ENCODE measurements at places on chromosomes 12 and 14. TPM values are rescaled to one million over a fixed set of nuclear protein-coding genes. Genes with fewer than 3 reads are reported as not detected.

JPH4 gene
- total RNA-seq, result not detected

PLEK2 gene
- total RNA-seq, result 2.8 TPM

GRCh38 chr12:73665193-73665592 is 872.4 kb upstream of the ATXN7L3B start:
- DNase-seq, result no peak

DNA sequence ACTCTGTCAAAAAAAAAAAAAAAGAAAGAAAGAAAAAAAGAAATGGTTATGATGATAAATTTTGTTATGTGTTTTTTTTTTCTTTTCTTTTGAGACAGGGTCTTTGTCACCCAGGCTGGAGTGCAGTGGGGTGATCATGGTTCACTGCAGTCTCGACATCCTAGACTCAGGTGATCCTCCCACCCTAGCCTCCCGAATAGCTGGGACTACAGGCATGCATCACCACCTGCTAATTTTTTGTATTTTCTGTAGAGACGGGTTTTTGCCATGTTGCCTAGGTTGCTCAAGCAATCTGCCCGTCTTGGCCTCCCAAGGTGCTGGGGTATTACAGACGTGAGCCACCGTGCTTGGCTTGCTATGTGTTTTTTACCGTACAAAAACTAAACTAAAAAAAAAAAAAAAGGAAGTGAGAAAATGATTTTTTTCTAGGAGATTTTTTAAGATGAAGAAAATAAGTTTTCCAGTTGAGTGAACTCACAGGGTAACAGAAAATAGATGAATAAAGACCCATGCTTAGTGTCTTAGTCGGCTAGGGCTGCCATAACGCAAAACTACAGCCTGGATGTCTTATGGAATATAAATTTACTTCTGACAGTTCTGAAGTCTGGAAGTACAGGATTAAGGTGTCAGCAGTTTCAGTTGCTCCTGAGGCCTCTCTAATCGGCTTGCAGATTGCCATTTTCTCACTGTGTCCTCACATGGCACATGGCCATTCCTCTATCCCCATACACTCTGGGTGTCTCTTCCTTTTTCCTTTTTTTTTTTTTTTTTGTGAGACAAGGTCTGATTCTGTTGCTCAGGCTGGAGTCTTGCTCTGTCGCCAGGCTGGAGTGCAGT is 13.2 kb upstream of the APOF start:
- DNase-seq, result no peak

DNA sequence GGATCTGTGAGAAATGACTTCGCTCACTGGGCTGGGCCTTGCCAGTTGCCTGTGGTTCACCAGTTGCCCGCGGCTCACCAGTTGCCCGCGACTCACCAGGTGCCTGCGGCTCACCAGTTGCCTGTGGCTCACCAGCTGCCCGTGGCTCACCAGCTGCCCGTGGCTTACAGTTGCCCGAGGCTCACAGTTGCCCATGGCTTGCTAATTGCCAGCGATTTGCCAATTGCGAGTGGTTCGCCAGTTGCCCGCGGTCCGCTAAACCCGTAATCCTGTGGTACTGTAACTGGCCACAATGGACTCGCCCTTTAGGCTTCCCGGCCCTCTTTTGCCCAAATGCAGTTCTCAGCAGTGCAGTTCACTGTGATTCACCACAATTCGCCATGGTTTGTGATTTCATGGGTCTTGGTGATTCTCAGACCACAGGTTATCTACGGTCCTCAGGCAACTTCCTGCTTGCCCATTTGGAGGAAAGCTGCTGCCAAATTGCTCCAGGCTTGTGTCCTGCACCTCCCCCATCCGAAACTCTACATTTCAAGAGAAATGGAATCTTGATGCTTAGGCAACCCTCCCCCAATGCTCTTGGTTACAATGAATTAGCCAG is 15.0 kb upstream of the MEG3 start:
- DNase-seq, result no peak

GRCh38 chr14:89775946-89776345 is 178.6 kb downstream of the EFCAB11 start:
- DNase-seq, result no peak

- no peak for DNase-seq
Measured at GRCh38 chr14:103137689-103138300, 14.5 kb downstream of the TNFAIP2 start.

GRCh38 chr12:15278816-15279658 is 43.3 kb upstream of the PTPRO start:
- DNase-seq, result peak; percentile 94

OASL gene
- total RNA-seq, result not detected
